ENCODE measurements at places on chromosomes 2 and 18.

- no peak for DNase-seq
Observed at GRCh38 chr2:70140791-70141211, 50.0 kb downstream of the C2orf42 start.

DNA sequence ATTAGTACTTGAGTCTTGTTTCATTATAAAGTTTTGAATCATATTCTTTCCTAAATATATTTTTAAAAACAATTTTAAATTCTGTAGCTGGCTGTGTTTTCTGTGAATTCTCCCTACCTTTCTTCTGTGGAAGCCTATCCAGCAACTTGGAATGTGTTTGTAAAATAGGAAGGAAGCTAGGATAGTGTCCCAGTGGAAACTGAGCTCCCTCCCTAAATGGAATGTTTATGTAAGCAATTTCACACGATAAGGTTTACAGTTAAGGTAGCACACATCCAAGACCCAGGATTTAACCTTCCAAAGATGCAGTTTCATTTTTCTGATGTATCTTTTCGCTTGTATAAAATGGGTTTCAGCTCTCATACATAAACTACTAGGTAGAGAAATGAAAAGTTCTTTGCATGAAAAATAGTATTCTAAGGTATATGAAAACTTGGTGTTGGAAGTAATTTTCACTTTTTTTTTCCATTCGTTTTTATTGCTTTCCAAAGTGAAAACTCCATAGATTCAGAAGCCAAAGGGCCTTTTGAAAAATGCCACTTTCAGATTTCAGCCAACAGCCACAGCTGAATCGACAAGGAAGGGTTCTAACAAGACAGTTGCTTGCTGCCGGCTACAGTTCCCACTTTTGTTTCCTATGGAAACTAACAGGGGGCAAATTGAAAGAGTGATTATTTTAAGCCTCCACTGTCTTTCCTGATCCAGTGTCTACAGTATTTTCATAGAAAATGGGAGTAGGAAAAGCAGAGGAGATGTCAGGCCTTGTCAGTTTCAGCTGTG, 405.1 kb upstream of the POU3F3 start:
- DNase-seq = no peak

GRCh38 chr2:3974765-3975164, 271.4 kb downstream of the DCDC2C start:
- DNase-seq = no peak

GRCh38 chr2:120787822-120788700, 52.4 kb downstream of the GLI2 start:
- no peak for DNase-seq

- no peak for DNase-seq
Observed at GRCh38 chr2:159010340-159010739, 41.9 kb downstream of the TANC1 start.

DNA sequence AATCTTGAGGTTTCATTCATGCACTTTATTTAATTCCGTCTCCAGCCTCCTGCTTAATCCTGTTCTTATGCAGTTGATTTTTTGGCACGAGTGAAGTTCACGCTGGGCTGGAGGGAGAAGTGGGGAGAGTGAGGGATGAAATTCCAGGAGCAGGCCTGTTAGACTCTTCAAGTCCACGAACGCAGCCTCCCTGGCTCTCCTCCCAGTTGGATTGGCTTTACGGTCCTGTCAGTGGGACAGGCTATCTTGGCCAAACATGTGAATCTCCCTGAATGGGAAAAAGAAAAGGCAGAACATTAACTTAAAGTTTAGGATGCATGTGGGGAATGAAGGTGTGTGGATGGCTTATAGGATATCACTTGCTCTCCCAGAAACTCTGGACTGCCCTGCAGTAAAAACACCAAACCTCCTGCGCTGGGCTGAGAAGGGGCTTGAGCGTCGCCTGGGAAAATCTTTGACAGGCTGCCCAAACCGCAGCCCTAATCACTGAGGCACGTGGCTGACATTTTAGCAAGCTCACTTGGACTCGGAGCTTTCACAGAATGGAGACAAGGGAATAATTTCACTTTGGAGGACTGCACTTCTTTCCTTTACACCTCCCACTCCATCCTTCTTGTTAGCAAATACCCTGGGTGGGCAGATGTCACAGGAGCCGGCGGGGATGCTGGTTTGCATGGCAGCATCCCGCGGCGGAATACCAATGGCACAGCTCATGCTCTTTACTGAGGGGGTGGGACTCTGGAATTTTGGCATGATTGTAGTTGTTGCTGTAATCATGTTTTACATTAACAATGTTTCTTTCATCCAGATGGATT, 93.9 kb downstream of the ACKR3 start:
- no peak for DNase-seq

- DNase-seq = no peak
Observed at GRCh38 chr2:236967499-236967783, 118.2 kb upstream of the COPS8 start.

DNA sequence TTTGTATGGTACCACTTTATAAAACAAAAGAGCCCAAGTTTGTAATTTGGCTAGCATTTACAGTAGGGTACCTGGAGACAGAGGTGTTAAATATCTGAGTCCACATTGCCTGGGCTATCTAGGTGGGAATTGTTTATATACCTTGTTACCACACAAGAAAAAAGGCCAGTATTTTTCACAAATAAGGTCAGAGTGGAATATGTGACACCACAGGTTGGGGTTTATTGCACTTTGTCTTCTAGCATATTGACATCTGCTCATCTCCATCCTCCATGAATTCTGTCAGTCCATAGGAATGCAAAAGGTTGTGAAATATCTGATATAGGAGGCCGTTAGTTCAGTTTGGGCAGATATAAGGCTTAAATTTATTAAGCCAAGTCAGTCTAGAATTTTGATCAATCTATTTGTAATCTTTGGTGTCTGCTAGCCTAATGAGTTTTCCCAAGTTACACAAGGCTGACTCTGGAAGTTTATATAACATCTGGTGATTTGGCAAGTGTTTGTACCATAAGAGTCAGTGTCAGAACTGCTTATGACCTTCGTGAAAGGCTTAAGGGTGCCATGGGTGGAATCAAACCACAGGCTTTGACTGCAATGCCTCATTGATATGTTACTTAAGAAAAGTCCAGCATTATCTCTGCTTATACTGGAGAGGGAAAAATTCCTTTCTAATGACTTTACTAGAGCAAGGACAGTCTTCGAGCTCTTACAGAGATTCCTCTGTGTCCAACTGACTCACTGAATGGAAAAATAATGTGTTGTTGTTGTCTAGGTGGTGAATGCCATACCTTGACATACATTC, 11.3 kb upstream of the DPP4 start:
- DNase-seq = no peak

DNA sequence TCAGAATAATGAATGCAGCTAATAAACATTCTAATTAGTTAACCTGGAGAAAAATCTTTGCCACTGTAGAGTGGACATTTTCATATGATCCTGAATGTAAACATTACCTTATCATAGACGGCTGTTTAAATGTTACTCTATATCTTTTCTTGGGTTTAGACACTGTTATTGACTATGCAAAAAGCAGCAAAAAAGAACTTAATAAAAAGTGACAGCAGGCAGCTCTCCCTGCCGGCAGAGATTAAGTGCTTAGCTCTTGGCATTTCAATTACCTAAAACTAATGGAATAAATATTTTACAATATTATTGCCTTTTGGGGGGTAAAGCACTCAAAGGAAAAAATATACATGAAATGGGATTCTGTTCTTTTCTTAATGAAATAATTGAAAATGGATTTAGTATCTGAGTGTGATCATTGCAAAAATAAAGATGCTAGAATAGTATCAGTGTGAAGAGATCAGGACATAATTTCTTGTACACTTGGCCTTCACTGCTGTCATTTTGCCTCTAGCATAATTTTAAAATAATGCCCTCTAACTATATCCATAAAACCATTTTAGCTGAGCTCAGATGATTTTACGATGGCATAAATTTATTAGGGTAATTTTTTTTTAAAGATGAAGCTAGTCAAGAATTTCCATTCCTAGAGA, 203.4 kb upstream of the DPP10 start:
- no peak for DNase-seq

DNA sequence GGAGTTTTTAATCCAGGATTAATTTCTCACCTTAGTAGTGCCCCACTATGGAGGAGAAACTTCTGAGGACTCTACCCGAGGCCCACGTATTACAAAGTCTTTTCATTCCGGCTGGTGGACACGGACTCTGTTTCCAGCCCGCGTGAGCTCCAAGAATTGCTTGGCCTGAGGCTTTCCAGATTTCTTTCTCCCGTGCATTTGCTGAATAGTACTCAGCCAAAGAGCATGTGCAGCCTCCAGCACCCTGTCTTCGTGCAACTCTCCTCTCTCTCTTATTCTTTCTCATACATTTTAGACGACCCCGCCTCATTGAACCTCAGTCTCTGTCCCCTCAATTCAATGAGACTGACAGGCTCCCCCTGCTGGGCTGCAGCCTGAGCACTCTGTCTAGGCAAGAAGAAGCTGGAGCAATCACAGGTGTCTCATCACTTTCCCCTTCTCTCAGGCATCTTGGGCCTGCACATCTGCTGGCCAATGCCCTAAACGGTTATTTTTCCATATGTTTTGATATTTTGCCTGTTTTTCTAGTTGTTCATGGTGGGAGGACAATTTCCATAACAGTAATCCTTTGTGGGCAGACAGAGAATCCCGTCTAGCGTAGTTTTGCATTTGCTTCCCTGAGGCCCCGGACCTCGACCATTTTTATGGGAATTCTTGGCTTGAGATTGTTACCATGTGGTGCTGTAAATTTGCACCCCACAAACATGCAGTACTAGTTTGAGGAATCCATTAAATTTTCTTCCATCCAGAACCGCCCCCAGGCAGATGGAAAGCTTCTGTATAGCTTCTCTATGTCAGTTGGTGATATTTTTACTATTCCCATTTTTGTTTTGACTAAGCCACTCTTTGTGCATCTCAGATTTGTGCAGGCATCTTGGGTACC, 50.1 kb upstream of the LPIN2 start:
- peak; percentile 31 for DNase-seq

DNA sequence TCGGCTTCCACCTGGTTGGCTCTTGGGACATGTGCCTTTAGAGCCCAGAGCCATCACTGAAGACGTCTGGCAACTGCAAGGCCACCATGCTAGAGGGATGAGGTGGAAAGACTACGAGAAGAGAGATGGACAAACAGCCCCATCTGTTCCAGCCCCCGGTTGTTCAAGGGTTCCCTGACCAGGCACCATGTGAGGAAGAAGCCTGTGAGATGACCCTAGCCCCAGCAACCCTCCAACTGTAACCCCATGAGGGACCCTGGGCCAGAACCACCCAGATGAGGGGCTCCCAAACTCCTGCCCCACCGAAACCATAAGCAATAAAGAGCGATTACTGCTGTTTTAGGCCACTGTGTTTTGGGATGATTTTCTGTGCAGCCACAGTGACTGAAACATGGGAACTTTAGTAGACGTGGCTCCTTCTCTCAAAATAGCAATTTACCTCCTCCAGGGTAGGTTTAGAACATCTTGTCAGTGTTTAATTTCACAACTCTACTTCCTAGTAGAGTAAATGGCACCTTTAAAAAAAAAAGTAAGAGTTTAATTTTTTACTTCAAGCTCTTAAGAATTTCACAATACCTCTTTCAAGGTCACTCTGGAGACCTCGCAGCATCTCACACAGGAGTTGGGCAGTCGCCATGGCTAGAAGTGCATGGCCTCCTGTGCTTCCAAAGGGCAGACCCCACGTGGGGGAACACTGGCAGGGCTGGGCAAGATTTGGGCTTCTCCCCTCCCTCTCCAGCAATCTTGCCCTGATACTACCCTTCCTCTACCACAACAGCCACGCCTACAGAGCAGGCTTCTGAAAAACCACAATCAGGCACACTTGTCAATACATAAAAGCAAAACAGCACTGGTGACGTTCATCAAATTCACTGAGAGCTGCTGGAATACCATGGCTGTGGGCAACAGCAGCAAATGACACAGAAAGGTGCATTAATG, 48.8 kb downstream of the TMEM163 start:
- DNase-seq = no peak

GRCh38 chr18:30971338-30971956, 71.1 kb downstream of the DSC3 start:
- DNase-seq = no peak
